Renal pelvis (tissue), 12 donors: ENCODE measurements at places on chromosomes 12 and 14.

- no peak for DNase-seq
Observed at GRCh38 chr14:90024910-90025309, 36.9 kb upstream of the KCNK13 start.

GRCh38 chr12:52440821-52441319 lies 6.7 kb upstream of the KRT75 start:
- DNase-seq = no peak

DNA sequence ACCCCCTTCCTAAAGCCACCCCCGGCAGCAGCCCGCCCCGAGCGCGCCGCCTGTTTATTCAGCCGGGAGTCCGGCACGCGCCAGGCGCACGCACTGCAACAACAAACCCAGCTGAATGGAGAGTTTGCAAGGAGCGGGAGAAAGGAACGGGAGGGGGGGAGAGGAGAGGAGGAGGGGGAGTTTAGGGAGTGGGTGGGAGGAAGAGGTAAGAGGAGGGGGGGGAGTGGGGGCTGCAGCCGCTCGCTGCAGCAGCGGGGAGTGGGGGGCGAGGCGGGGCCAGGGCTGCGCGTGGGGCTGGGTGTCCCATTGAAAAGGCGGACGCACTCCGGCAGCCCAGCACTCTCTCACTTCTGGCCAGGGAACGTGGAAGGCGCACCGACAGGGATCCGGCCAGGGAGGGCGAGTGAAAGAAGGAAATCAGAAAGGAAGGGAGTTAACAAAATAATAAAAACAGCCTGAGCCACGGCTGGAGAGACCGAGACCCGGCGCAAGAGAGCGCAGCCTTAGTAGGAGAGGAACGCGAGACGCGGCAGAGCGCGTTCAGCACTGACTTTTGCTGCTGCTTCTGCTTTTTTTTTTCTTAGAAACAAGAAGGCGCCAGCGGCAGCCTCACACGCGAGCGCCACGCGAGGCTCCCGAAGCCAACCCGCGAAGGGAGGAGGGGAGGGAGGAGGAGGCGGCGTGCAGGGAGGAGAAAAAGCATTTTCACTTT lies at the start of gene ASCL1:
ASCL1 (plus strand) TSS at position 336 of the 712 bp plus-strand sequence. CDS start 571 bp downstream, outside the sequence.
- no peak for DNase-seq

DNA sequence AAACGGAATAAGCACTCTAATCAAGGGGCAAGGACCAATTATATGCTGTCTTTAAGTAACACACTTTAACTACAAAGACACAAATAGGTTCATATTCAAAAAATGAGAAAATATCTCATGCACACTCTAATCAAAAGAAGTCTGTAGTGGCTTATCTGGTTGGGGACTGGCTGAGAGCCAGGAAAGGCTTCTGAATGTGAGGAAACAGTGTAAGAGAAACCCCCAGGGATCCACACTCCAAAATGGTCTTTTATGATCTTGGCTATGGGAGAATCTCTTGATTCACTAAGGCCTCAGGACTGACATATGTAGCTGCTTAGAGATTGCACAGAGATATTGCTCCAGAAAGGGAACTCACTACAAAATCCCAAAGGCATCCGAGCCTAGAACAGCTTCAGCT lies 10.3 kb downstream of the CTSG start:
- DNase-seq = no peak

- DNase-seq = no peak
Observed at GRCh38 chr14:105087308-105087962, 22.2 kb upstream of the GPR132 start.

- no peak for DNase-seq
Observed at GRCh38 chr12:14858513-14858912, 15.2 kb upstream of the ART4 start.

- no peak for DNase-seq
Observed at GRCh38 chr12:122854554-122854953, 19.3 kb downstream of the HIP1R start.

- DNase-seq = no peak
Observed at GRCh38 chr14:50013198-50013918, 103.0 kb downstream of the VCPKMT start.
